ENCODE measurements at places on chromosomes 2 and 18. TPM values are rescaled to one million over a fixed set of nuclear protein-coding genes. Genes with fewer than 3 reads are reported as not detected.
A peak's percentile ranks its signal among the peaks of the same experiment; 100 is the strongest.

ELOA2 gene
- not detected for total RNA-seq

NYAP2 gene
- not detected for total RNA-seq

MAB21L4 gene
- total RNA-seq: not detected

GRCh38 chr2:223997938-223998337 is 40.7 kb downstream of the MRPL44 start:
- DNase-seq: peak; percentile 55

DNA sequence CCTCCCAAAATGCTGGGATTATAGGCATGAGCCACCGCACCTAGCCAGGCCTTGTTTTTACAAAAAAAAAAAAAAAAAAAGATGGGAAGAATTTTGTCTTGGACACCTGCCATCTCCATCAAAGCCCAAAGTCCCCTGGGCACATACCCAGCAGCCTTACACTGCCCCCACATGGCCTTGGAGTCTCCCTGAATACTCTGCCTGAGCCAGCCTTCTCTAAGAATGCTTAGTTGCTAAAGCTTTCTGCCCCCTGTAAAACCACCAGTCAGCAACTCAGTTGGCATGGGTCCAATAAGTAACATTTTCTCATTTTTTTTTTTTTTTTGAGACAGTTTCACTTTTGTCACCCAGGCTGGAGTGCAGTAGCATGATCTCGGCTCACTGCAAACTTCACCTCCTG is 40.6 kb downstream of the SPC25 start:
- DNase-seq: peak; percentile 22

GRCh38 chr2:55245411-55245810 is 12.9 kb downstream of the RPS27A start:
- no peak for DNase-seq

Data from fibroblast of lung (primary cell).